ENCODE measurements at places on chromosomes 4 and X. TPM values are rescaled to one million over a fixed set of nuclear protein-coding genes. Genes with fewer than 3 reads are reported as not detected.

- no peaks in the 10 kb centered on the region for H3K36me3 ChIP-seq
- DNase-seq: no peak
- H3K27ac ChIP-seq: no peak overlapping the region
- H3K27me3 ChIP-seq: no peaks in the 10 kb centered on the region
These were observed 23.3 kb upstream of the MBTPS2 start for GRCh38 chrX:21816136-21816535.

- peak overlapping the region; percentile 87 for H3K27ac ChIP-seq
- DNase-seq: no peak
- peak overlapping the region; percentile 83 for H3K4me3 ChIP-seq
These were observed 1.6 kb downstream of the RNF150 start for GRCh38 chr4:141131723-141132071.

- H3K36me3 ChIP-seq: no peaks in the 10 kb centered on the region
- H3K27me3 ChIP-seq: no peaks in the 10 kb centered on the region
- DNase-seq: no peak
- peak within 1 kb of the TSS; percentile 58 for H3K27ac ChIP-seq
- H3K4me3 ChIP-seq: no peak within 1 kb of the TSS
These were observed at the start of gene CLCN4 for GRCh38 chrX:10156199-10157031. Gene CLCN4 (plus strand): TSS chrX:10156975. CDS start chrX:10185033, 28,058 bp downstream.

GRCh38 chr4:71442336-71442735 is 103.5 kb downstream of the SLC4A4 start:
- no peak for DNase-seq
- no peaks in the 10 kb centered on the region for H3K4me1 ChIP-seq
- H3K36me3 ChIP-seq: no peaks in the 10 kb centered on the region

GRCh38 chrX:122868631-122869030 is 315.4 kb upstream of the GRIA3 start:
- DNase-seq: no peak
- H3K27ac ChIP-seq: no peak overlapping the region
- no peaks in the 10 kb centered on the region for H3K36me3 ChIP-seq
- H3K27me3 ChIP-seq: no peaks in the 10 kb centered on the region

DNA sequence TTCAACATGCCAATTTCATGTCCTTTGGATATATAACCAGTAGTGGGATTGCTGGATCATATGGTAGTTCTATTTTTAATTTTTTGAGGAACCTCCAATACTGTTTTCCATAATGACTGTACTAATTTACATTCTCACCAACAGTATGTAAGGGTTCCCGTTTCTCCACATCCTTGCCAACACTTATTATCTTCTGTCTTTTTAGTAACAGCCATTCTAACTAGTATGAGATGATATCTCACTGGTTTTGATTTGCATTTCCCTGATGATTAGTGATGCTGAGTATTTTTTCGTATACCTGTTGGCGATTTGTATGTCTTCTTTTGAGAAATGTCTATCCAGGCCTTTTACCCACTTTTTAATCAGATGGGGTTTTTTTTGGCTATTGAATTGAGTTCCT is 133.5 kb upstream of the MED14 start:
- DNase-seq: no peak
- H3K4me3 ChIP-seq: no peak overlapping the region
- no peaks in the 10 kb centered on the region for H3K36me3 ChIP-seq
- H3K27me3 ChIP-seq: no peaks in the 10 kb centered on the region

The TCEAL9 gene
- total RNA-seq: 52.8 TPM

The PDE5A gene
- 23.1 TPM for total RNA-seq

The SULT1B1 gene
- total RNA-seq: 1.7 TPM
